ENCODE measurements at places on chromosomes 5 and 9.
A peak's percentile ranks its signal among the peaks of the same experiment; 100 is the strongest.

DNA sequence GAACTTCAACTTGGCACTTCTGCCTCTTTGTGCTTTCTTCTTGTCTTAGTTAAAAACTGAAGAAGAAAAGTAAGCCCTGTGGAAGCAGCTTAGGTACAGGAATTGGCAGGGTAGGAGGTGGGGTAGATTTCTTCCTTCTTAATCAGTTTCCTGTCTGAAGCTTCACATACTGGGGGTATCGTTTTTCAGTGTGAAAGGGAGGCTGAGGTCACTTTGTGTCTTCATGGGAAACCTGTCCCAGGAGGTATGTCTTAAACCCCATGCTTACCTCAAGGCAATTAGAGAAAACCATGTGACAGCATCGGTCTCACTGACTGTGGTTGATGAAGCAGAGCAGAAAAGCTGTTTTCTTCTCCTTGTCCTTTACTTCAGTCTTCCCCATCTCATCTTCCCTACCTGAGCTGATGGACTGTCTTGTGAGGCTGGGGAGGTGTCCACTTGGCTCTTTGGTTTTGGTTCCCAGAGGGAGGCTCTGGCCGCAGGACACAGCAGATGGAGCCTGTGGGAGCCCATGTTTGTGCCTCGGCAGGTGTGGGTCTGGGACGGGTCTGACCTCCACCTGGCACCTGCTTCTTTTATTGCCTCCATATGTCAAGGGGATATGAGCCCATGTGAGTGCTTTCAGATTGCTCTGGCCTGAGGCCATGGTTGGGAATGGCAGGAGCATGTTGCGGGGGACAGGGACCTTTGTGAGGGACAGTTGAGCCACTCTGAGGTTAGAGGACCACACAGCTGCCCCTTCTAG lies 47.0 kb downstream of the SH3GL2 start:
- DNase-seq = no peak

DNA sequence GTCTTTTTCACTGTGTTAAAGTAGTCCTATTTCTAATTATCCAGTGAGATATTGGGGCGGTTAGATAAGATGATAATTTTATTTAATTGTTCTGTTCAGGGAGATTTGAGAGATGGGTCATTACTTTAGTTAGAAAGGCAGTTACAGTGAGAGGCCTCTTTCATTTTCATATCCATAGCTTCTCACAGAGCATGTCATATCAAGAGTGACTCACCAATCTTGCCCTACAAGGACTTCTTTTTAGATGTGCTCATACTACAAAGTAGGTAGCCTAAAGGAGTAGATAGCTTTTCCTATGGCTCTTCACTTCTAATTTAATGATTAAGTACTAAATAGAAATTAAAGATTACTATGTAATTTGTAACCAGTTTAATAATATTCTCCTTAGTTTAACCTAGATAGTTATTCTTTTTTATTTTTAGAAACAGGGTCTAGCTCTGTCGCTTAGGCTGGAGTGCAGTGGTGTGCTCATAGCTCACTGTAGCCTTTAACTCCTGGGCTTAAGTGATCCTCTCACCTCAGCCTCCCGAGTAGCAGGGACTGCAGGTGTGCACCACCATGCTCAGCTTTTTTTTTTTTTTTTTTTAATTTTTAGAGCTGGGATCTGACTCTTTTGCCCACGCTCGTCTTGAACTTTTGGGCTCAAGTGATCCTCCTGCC lies 71.0 kb downstream of the FER start:
- DNase-seq = no peak

GRCh38 chr5:127517480-127518318 lies at the start of gene PRRC1:
Gene PRRC1, plus strand, starts transcription at chr5:127517640. Its CDS starts 5,840 bp downstream, at chr5:127523480.
- DNase-seq = peak; percentile 59

DNA sequence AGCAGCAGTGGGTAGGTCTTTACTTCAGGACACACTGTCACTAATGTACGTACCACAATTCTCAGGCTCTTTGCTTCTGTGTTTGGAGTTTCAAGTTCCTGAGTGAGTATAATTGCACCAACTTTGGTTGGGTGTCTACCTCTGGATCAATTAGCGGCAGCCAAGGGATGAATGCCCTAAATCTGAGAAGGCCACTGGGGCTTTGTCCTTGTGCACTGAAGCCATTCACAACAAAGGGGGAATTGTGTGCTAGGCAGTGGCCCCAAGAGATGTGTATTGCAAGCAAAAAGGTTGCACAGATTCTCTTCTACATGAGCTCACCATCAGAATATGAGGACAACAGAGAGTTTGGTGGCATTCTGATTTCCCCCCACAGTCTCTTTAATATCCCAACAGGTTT lies 3.9 kb upstream of the PHF24 start:
- no peak for DNase-seq

DNA sequence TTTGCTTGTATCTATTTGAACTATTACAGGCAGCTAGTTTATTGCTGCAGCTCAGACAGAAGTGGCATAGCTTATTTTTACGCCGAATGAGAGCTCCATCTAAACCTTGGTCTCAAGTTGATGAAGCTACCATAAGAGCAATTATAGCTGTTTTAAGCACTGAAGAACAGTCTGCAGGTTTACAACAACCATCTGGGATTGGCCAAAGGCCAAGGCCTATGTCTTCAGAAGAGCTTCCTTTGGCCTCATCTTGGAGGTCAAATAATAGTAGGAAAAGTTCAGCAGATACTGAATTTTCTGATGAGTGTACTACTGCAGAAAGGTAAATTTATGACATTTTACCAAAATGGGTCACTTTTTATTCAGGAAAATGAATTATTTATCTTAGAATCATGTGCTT lies 67.9 kb downstream of the YTHDC2 start:
- DNase-seq = no peak

GRCh38 chr5:178895615-178896571 lies at the start of gene ZFP2:
Gene ZFP2, plus strand, starts transcription at chr5:178895913. Its CDS starts 35,401 bp downstream, at chr5:178931314.
- DNase-seq = no peak

DNA sequence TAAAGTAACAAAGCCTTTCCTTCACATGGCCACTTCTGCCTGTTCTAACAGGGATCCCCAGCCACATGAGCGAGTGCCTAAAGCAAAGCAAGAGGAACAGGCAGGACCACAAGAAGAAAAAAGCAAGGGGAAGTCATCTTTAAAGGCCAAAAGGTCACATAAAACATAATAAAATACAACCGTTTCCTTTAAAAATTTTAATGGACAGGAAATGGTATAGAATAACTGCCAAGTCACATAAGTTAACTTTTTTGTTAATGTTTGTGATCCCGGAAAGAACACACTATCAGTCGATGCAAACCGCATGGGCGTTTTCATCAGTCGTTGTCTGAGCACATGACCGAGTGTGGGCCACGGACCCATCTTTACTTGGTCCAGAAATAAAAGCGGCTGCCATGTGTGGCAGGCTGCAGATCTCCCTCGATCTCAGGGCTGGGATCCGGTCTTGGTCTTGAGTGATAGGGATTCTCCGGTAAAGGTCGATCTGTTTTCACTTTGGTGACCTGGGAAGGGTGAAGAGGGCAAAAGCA lies 15.6 kb downstream of the NDUFA8 start:
- DNase-seq = no peak

GRCh38 chr5:44426944-44427343 lies 37.7 kb upstream of the FGF10 start:
- DNase-seq = no peak

DNA sequence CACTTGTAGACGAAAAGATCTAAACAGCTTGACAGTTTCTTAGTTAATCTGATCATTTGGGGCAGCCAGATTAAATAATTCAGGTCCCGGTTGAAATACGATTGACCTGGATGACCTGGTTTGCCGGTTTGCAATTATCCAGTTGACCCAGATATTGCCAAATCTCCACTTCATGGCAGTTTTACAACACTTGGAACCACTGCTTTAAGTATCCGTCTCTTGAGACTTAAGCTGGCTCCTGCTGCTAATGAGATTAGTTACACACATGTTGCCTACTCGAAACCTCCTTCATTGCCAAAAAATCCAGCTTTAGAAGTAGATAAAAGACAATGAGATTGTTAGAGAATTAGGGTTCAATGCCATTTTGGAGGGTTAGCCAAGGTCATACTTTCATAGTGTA lies 136.2 kb upstream of the HAPLN1 start:
- DNase-seq = no peak

DNA sequence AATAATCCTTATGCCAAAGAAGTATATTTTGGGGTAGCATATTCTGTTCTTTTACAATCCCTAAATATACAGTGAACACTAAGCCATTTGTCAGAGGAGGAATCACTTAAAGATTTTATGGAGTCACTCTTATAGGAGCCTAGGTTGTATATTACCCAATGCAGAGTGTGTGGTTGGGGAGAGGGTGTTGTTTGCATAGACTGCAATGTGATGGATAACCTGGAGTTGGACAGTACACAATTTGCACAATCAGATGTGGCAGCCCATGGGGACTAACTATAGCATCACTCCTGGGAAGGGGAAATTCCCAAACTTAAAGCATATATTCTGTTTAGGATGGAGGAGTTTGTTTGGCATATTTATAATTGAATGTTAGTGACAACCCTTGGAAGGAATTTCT lies 9.6 kb upstream of the NDFIP1 start:
- no peak for DNase-seq

GRCh38 chr5:54018438-54018837 lies 291.9 kb downstream of the ARL15 start:
- DNase-seq = no peak

GRCh38 chr5:53446908-53447307 lies 33.5 kb upstream of the FST start:
- DNase-seq = no peak

DNA sequence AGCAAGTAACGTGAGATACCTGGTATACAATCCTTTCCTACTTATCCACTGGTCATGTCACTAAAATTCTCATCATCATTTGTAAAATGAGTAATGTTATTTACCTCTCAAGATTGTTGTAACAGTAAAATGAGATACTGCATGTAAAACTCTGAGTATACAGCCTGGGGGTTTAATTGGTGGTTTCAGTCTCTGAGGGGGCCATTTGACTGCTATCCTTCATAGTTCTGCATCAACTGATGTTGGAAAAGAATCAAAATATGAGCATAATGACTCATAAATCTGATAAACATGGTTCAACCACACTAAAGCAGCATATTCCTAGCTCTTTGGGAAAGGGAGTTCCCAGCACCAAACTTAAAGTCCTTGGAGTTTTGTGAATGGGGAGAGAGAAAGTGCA lies 181.0 kb upstream of the GHR start:
- no peak for DNase-seq

DNA sequence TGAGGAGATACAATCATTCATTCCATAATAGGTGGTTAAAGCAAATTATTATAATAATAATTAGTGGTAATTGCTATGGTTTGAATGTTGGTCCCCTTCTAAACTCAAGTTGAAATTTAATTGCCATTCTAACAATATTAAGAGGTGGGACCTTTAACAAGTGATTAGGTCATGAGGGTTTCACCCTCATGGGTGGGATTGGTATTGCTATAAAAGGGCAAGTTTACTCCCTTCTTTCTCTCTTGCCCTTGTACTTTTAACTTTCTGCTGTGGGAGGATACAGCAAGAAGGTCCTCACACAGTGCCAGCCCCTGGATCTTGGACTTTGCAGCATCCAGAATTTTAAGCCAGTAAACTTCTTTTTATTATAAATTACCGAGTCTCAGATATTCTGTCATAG lies 101.9 kb upstream of the PARP8 start:
- no peak for DNase-seq

DNA sequence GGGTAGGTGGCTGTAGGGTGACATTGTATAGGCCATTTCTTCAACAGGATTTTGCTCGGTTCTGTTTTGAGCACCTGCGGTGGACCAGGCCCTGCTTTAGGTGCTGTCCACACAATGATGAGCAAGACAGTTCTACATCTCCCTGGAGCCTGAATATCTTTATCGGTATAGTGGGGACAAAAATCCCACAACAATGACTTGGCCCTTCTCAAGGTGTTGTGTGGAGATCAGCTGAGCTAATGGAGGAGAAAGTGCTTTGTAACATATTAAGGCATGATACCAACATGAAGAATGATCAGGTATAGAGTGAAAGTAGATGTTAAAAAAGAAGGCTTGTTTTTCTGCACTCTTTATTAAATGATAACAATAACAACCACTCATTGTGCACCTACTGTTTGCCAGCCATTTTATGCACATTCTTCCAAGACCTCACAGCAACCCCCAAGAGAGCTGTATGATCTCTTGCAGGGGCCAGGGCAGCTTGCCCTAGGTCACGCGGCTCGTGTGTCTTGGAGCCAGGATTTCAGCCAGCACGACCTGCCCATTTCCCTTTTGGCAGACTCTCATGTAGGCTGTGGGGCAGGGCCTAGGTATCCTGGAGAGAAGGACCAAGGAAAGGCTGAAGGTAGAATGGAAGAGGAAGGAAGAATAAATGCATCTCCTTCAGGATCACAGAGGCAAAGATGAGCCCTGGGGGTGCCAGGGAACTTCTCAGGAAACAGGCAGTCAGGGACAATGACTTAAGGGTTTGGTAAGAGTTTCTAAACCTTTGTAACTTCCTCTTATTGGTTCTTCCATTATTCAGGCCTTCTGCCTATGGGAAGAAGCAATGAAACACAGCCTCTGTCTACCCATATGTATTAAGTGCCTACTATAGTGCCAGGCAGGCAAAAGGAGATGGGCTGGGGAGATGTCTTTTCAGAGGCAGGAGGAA lies 50.0 kb upstream of the PPARGC1B start:
- DNase-seq = no peak

- DNase-seq = no peak
Measured at GRCh38 chr5:30849931-30850710, 343.4 kb upstream of the CDH6 start.

- DNase-seq = peak; percentile 61
Measured at GRCh38 chr5:39072925-39073766, 1.1 kb downstream of the RICTOR start.

DNA sequence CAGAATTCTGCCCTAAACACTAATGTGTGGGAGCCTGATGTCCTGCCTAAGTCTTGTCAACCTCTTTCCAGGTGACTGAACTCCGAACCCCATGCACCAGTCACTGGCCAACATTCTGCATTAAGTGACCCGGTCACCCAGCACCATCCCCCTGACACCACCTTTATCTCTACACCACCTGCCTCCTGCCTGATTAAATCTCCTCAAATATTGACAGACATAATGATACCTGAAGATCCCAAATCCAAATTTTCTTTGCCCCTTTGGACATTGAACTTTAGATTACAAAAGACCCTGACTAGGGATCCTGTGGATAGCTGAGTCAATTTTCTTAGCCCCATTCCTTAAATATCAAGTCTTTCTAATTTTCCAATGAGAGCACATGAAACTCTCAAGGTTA lies 150.1 kb downstream of the GHR start:
- no peak for DNase-seq

DNA sequence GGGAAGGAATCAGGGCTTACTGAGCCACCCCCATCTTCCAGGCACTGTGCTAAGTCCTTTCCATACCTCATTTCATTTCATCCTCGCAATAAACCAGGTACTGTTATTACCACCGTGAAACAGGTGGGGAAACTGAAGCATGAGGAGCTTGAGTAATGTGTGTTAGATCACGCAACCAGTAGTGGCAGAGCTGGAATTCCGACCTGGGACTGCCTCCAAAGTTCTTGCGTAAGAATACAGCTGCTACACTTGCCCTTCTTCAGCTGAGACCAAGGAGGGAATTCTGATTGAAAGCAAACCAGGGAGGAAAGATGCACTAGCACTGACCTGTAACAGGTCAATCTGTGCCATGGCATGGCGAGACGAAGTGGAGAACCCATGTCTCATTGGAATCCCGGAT lies 113.4 kb upstream of the MSX2 start:
- no peak for DNase-seq

- DNase-seq = no peak
Measured at GRCh38 chr5:91214571-91214970, 168.5 kb downstream of the ARRDC3 start.

Measured in bone marrow (tissue), 2 donors.